Chondrocyte (in vitro differentiated cells): ENCODE measurements at places on chromosomes 4 and X. TPM values are rescaled to one million over a fixed set of nuclear protein-coding genes. Genes with fewer than 3 reads are reported as not detected.

The KDR gene
- 0.67 to 8.6 TPM (median 0.77 TPM) in 3 replicates for total RNA-seq

The VSIG1 gene
- not detected in 3 replicates for total RNA-seq

The SASH3 gene
- not detected in 3 replicates for total RNA-seq

The P2RY8 gene
- not detected in 3 replicates for total RNA-seq

The COX7B2 gene
- total RNA-seq = not detected in 3 replicates

The PRKG2 gene
- not detected in 3 replicates for total RNA-seq

The TBC1D8B gene
- 15.7 to 19.8 TPM (median 16.5 TPM) in 3 replicates for total RNA-seq

The ANK2 gene
- total RNA-seq = 51.0 to 78.3 TPM (median 71.2 TPM) in 3 replicates

DNA sequence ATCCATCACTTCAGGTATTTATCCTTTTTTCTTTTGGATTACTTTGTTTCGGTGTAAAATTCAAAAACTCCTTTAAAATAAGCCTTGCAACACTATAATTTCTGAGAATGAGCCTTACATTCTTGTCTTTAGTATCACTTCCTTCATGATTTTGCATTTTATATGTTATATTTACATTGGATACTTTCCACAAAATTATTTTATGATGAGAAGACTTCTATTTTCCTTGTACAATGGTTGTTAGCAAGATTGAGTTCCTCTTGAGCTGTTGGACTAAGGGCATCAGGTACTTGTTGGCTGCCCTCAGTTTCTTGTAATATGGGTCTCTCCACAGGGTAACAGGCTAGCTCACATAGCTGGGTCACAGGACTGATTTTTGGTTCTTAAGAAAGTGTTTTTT is 22.7 kb upstream of the HPGDS start:
- no peak for DNase-seq

- no peak for DNase-seq
Observed at GRCh38 chr4:95982516-95982915, 142.6 kb downstream of the PDHA2 start.

GRCh38 chr4:93184053-93184452 is 644.5 kb upstream of the ATOH1 start:
- DNase-seq = no peak

DNA sequence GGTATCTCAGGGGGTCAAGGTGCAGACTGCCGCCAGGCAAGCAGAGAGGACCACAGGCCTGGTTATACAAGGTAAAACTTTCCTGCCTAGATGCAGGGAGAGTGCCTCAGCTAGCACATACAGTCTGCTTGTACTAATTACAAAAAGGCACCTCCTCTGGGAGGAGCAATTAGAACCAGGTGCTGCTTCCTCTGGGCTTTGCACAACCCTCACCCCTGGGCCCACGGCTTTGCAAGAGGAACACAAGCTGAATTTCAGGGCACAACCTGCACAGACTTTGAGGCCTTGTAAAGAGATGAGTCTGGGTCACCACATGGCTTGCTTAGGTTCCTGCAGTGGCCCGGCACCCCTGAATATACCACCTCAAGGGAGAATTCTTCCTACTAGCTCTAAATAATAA is 9.2 kb upstream of the CITED1 start:
- no peak for DNase-seq

DNA sequence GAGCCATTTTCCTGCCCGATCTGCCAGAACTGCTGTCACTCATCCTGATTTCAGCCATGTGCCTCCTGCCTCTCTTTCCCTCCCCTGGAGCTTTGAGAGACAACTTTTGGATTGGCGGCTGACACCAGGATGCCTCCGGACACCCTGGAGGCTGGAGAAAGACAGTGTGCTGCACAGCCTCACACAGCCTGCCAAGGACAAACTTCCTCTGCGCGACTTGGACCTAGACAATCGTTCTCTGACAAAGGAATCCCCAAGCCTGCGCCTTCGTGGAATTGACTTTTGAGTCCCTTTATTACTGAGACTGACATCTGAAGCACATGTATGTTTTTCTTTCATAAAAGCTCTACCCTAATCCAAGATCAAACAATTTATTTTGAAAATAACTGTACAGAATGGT is 10.8 kb upstream of the LDB2 start:
- DNase-seq = no peak

- no peak for DNase-seq
Observed at GRCh38 chr4:185383451-185383850, 12.3 kb downstream of the LRP2BP start.

DNA sequence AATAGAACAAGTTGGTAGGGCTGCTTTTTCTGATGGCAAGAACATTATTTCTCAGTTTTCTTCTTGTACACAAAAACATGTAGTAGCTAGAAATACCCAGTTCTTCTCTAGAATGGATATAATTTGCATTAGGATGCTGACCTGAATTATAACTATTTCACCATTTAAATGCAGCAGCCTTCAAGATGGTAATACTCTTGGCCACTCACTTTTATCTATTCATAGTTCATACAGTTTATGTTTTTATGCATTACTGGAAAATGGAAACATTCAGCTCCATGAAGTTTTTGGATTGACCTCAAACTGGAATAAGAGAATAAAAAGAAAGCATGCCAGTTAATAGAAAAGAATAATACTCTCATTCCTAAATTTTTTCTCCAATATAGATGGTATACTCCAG is 487.4 kb downstream of the PABPC4L start:
- DNase-seq = no peak

- no peak for DNase-seq
Observed at GRCh38 chrX:134484039-134484438, 24.1 kb downstream of the HPRT1 start.

GRCh38 chr4:40307627-40308497 is 27.3 kb upstream of the CHRNA9 start:
- DNase-seq = no peak

DNA sequence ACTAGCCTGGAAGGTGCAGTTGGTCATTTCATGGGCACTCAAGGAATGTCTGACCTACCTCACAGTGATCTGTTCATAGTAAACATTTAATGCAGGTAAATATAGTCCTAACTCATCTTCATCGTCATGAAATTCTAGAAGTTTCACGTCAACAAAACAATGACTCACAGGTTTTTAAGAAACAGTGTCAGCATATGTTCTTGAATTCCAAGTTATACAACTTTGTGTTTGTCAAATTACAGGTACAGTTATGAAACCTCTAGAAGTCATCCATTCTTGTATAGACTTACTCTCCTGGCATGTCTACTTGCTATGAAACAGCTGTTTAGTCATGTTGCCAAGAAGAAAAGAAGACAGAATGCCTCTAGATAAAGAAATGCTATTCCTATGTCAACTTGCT is 46.6 kb downstream of the AFM start:
- no peak for DNase-seq

DNA sequence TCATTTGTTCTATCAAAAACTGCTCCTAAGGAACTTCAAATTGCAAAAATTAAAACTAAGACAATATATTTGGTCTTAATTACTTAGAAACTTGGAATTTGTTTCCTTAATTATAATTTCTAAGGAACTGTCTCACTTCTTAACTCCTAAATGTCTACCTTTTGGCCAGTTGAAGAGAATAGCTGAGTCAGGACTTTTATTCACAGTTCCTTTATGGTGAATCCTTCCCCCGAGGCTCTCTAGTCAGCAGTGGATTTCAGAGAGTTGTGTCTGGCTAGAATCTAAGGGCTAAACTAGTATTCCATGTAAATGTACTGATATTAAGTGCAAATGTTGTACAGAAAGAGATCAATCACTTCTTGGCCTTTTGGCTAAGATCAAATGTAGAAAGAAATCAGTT is 69.3 kb downstream of the AMMECR1 start:
- no peak for DNase-seq

GRCh38 chr4:186642998-186643397 is 80.7 kb downstream of the FAT1 start:
- DNase-seq = no peak

- no peak for DNase-seq
Observed at GRCh38 chr4:102216666-102217065, 128.6 kb downstream of the SLC39A8 start.

- no peak for DNase-seq
Observed at GRCh38 chr4:83486457-83487129, 1.7 kb upstream of the ABRAXAS1 start.

GRCh38 chr4:110197529-110198042 is 829 bp downstream of the ELOVL6 start:
- no peak for DNase-seq

GRCh38 chrX:19791562-19791961 is 95.8 kb downstream of the SH3KBP1 start:
- no peak for DNase-seq

- no peak for DNase-seq
Observed at GRCh38 chrX:123797543-123798447, 62.1 kb upstream of the XIAP start.

- DNase-seq = no peak
Observed at GRCh38 chrX:149652232-149652981, 20.8 kb upstream of the TMEM185A start.

DNA sequence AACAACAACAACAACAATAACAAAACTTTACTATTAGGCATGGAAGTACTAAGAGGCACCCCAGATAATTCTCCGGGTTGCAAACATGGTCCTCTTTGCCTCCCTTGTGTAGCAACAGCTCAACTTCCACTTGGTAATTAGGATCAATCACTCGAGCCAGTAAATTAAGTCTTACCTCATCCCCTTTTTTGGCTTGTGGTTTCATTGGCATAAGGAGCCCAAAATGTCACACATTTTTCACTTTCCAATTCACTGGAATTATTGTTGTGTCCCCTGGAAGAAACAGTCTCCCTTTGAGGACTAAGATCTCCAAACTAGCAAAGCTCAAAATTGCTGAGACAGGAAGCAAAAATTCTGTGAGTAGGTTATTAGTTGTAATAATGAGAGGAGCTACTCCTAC is 49.2 kb upstream of the HSD17B10 start:
- DNase-seq = no peak

DNA sequence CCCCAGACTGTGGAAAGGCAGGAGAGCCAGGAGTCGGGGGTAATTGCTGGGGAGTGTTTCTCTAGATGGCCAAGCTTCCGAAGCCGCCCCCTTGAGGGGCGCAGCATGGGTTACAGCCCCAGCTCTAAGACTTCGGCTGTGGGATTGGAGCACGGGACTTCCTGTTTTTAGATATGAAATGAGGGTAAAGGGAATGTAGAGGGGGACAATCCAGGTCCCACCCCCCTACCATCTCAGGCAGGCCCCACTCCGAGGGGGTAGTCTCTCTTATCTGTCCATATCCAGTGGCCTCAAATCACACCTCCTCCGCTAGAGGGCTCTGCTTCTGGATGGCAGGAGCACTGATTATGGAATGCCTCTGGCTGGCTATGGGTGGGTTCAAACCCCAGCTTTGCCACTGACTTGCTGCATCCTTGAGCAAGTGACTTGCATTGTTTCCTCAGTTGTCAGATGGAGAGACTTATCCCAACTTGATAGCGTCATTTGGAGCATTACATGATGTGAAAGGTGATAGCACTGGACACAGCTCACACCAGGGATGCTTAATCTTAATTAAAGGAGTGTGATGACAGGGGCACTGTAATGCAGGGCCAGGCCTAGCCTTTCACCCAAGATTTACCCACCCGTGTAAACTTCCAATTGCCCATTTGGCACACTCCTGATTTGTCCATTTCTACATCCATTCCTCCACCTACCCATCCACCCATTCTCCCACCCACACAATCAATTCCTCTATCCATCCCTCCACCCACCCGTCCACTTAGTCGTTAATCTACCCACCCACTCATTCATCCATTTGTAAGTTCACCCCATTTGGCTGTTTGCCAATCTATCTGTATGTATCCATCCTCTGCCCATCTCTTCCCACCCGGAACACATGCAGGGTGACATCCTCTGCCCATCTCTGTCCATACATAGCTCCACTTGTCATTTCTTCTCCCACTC is 848 bp upstream of the KCND1 start:
- DNase-seq = no peak

- no peak for DNase-seq
Observed at GRCh38 chr4:185738038-185738552, 73.9 kb downstream of the SORBS2 start.

DNA sequence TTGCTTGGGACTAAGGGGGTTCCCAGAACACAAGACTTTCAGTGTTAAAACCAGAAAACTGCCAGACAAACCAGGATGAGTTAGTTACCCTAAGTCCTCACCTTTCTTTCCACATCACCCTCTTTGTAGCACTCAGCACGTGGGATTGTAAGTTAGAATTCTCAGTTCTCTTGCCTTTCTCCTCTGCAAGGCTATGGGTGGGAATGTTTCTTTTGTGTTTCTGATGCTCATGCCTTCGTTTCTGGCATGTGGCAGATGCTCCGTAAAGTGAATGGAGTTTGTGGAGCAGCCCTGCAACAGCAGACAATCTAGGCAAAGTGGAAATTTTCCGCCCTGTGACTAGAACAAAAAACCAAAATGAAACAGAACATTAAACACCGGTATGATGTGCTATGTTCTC is 64.7 kb upstream of the SPP1 start:
- no peak for DNase-seq

GRCh38 chr4:172815499-172816164 is 353.0 kb upstream of the GALNT7 start:
- DNase-seq = no peak

- no peak for DNase-seq
Observed at GRCh38 chrX:151396825-151397740, at the start of gene VMA21. TSS of gene VMA21 (plus strand) at chrX:151397206. CDS start at chrX:151397309, 103 bp downstream.
